ENCODE measurements at places on chromosomes 13 and 19. TPM values are rescaled to one million over a fixed set of nuclear protein-coding genes. Genes with fewer than 3 reads are reported as not detected.

CYP4F2 gene
- not detected for total RNA-seq

- H3K4me1 ChIP-seq, result peaks cover 15% of the 10 kb centered on the region
- H3K36me3 ChIP-seq, result no peaks in the 10 kb centered on the region
- DNase-seq, result no peak
- H3K4me3 ChIP-seq, result no peak overlapping the region
- no peak overlapping the region for H3K27ac ChIP-seq
These were observed 19.6 kb upstream of the NFIC start for GRCh38 chr19:3346677-3347353.

DNA sequence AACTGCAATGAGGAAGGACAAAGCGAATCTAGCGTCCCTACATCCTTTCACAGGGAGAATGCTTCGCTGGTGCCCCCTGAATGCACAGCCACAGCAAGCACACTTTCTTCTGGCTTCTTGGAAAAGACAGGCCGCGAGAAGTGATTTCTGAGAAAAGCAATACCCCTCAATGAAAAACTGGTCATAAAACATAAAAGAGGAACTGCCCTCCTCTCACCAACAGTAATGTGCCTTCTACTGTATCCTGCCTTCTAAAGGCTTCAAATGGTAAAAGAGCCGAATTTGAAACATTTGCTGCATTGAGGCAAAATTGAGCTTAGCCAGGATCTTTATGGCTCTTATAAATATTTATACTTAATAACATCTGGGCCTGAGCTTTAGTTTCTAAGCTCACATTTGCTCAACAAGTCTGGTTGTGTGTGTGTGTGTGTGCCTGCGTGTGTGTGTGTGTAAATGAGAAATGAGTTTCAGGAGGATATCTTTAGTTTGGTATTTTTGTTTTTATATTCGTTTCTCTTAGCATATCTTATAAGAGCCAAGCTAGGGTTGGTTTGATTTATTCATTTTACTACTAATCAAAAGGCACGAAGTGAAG lies 246.1 kb upstream of the MAB21L1 start:
- no peaks in the 10 kb centered on the region for H3K36me3 ChIP-seq
- H3K4me3 ChIP-seq, result no peak overlapping the region
- peaks cover 8% of the 10 kb centered on the region for H3K4me1 ChIP-seq
- H3K27me3 ChIP-seq, result no peaks in the 10 kb centered on the region
- peak overlapping the region; percentile 78 for H3K27ac ChIP-seq
- DNase-seq, result peak; percentile 59

EBPL gene
- total RNA-seq, result 57.9 TPM

DNA sequence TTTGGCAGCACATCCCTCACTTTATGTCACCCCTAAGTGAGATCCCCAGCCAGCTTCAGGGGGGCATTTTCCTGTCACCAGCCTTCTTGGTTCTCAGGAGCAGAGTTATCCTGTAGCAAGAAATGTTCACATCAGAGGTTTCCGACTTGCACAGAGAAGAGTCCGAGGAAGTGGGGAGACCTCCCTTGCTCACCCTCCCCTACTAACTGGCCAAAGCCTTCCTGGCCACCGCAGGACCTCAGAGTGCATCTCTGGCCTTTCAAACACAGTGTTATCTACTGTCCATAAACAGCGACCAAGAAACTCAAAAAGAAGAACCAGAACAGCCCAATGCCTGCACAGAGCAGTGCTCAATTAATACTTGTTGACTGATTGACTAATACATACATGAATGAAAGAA lies 134.4 kb downstream of the USP12 start:
- H3K4me3 ChIP-seq, result no peak overlapping the region
- H3K27me3 ChIP-seq, result no peaks in the 10 kb centered on the region
- H3K27ac ChIP-seq, result no peak overlapping the region
- no peak for DNase-seq
- H3K4me1 ChIP-seq, result peaks cover 23% of the 10 kb centered on the region
- no peaks in the 10 kb centered on the region for H3K36me3 ChIP-seq
